Stimulated activated CD4-positive, alpha-beta T cell treated with anti-CD3 and anti-CD28 coated beads, Interleukin-4, amount 100 ng/mL, for 4 hours (primary cell): ENCODE measurements at places on chromosomes 3 and 15.

DNA sequence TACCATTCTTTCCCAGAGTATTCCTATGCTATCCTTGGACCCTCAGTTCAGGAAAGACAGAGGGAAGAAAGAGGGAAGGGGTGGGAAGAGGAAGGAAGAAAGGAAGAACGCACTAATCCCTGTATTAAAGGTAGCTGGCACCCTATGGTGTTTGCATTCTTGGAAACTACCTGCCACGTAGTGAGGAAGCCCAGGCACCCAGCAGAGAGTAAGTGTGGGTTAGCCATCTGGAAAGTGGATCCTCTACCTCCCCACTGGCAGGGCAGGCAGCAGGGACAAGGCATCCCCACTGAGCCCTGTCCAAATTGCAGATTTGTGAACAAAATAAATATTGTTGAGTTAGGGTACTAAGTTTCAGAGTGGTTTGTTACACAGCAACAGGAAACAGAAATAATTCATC lies 8.8 kb downstream of the RBP1 start:
- no peak for DNase-seq

DNA sequence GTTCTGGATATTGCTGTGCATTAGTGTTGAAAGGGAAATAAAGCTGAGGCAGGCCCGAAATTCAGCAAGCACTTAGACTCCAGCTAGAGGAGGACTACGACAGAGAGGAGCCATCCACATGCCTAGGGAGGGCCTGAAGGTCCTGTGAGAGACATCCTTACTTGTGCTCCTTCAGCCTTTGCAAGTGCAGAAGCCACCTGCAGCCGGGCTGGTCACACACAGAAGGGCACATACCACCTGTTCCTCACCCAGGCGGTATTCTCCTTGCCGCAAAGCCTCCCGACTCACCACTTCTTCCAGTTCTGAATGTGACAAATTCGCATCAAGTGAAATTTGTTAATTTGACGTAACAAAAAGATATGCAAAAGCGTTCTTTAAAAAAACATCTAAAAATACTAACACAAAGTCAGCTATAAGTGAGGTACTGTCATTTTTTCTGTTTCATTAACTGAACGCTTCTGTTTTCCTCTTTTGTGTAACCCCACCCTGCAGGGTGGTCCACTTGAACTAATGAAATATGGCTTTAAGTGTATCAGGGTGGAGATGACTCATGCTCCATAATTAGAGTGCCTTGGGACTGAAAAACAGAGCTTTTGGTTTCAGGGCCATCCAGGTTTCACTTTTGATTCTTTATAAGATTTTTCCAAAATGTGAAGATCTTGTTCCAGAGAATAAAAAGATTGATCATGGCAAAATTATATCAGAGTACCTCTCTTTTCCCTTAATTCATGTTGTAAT lies 467.9 kb upstream of the ATP11B start:
- no peak for DNase-seq

- no peak for DNase-seq
These were observed 218.0 kb downstream of the XXYLT1 start for GRCh38 chr3:195052939-195053338.

DNA sequence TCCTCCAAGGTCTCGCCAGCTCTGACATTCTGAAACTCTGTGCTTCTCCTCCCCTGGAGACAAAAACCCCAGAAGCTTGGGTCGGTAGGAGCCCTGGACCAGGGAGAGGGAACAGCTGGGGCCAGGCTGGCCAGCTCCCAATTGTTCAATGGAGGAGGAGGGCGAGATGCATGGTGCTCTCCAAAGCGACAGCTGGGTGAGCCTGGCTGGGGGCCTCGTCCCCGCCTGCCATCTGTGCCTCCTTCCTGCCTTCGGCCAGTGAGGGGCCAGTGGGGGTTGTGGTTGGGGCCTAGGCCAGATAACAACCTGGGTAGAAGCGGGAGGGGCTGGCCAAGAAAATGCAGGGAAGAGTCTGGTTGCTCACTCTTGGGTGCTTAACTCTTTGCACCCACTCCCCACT lies 79.4 kb downstream of the CORO2B start:
- no peak for DNase-seq

GRCh38 chr15:68781217-68781616 lies 39.5 kb downstream of the ANP32A start:
- DNase-seq: no peak

DNA sequence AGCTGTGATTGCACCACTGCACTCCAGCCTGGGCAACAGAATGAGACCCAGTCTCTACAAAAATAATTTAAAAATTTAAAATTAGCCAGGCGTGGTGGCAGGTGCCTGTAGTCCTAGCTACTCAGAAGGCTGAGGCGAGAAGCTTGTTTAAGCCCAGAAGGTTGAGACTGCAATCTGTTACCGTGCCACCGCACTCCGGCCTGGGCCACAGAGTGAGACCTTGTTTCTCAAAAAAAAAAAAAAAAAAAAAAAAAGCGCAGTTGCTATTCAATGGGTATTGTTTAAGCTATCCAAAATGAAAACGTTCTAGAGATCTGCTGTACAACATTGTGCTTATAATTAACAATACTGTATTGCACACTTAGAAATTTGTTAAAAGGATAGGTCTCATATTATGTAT lies 24.0 kb downstream of the ZNF148 start:
- DNase-seq: no peak

GRCh38 chr15:55669270-55669669 lies 73.7 kb downstream of the PRTG start:
- no peak for DNase-seq

DNA sequence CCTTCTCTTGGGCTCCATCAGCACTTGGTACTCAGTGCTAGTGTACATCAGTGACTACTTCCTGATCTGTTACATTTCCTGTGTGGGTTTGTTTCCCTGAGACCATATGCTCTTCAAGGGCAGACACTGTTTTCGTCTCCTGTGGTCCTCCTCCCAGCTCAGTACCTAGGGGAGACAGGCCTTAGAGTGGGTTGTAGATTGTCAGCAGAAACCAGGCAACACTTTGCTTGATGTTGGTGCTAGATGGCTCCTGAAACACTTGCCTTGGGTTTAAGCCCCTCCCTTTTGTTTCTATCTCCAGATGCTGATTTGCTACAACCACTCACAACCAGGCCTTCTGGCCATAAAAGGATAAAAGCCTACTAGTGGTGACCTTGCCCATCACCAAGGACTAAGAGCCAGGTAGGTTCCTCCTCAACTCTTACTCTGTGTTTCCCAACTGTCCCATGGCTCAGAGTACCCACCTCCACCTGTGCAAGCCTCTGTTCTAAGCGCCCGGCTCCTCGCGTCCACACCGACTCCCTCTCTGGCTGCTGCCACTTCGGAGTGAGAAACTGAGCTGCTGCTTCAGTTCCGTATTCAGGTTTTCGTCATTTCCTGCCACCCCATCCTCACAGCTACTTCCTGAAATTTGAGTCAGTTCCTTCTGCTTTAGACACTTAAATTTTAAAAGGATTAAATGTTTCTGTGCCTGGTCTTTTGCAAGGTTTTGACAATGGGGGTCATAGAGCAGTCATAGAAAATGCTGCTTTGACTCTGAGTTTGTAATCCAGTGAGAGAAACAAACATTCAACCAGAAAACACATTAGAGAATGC lies at the start of gene HCLS1:
TSS of gene HCLS1 (minus strand) at position 548 of the 816 bp plus-strand sequence. CDS start 2,556 bp downstream, outside the sequence.
- DNase-seq: peak; percentile 70

DNA sequence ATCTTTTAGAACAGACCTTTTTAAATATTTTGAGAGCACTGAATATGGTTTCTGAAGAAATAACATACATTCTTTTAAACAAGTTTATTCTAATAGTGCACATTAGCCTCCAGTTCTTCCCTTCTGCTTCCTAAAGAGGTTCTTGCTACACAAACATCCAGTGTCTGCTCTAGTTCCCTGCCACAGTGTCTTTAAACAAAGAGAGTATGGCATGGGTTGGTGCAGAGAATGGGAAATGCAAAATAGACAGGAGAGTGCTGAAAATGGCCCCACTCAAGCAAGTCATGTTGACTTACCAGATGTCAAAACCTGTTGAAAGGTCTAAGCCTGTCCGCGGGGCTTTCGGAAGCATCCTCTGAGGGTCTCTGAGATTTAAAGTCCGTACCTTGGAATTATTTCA lies 72.1 kb upstream of the RPL35A start:
- no peak for DNase-seq

DNA sequence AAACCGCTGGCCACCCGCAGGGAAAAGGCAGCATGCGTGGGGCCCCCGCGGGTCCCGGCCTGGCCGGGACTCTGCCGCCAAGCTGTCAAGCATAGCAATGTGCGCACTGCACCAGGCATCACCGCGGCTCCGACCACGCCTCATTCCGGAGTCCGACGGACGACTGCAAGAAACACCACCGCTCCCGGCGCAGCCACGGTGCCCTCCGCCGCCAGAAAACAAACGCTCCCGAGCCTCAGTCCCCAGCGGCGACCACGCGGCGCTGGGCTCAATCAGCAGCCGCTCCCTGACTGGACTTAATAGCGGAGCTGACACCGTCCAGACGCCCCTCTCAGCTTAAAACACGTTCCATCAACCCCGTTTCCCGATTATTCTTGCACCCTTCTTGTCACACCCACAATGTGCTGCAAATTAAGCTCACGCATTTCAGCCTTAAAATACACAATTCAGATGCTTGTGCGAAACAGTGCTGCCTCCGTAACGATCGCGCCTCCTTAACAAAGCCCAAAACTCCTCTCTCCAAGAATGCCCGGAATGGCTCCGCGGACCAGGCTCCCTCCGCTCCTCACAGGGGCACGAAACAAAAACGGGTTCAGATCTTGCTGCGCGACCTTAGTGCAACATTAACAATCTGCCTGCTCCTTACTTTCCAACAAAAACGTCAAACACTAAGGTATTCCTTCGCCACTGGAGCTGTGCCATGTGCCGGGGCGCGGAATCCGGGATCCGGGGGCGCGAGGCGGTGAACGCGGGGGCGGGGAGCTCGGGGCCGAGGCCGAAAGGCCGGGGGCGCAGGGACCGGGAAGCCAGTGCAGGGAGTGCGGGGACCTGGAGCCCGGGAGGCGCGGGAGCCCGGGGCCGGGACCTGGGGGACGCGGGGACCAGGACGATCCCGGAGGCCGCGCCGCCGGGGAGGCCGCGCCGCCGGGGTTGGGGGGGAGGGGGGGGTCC lies 655 bp downstream of the CYFIP1 start:
- DNase-seq: peak; percentile 26

GRCh38 chr15:67184208-67184925 lies 70.1 kb downstream of the AAGAB start:
- DNase-seq: no peak
